ENCODE measurements at places on chromosomes 5 and 9.

DNA sequence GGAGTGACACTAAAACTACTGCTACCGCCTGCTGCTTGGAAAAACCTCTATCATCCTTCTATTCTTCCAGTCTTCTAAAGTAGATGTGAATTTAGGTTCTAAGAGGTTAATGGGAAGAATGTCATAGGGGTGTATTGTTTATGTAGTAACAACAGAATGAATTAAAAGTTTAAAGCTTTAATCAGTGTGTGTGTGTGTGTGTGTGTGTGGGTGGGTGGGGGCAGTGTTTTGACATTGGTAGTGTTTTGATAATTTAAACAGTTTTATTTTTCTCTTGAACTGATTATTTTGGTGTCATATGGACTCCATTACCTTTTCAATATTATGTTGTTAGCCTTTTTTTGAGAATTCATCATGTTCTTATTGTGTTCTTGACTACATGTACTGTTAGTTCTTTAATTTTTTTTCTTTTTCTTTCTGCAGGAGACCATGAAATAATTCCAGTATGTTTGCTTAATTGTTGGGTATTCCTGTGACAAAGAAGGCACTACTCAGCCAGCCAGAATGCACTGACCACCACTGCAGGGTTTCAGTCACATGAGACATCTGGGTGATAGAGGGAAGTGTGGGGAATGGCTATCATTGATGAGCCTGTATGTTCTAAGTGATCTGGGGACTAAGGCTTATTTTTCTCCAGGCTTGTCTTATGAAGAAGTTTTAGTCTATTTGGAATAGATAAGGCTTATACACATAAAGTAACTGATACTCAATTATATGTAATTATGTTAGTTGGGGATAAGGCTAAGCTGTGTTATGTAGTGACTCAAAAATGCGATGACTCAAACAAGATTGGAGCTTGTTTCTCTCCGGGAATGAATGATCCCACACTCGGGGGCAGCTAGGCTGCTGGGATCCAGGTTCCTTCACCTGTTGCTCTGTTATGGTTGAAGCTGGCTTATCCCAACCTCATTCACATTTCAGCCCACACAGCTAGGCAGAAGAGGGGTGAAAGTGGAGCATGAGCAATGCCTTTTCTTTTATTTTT, 50.2 kb upstream of the ACTBL2 start:
- DNase-seq, result peak; percentile 11

GRCh38 chr9:137016436-137016835, 11.6 kb downstream of the ABCA2 start:
- no peak for DNase-seq

DNA sequence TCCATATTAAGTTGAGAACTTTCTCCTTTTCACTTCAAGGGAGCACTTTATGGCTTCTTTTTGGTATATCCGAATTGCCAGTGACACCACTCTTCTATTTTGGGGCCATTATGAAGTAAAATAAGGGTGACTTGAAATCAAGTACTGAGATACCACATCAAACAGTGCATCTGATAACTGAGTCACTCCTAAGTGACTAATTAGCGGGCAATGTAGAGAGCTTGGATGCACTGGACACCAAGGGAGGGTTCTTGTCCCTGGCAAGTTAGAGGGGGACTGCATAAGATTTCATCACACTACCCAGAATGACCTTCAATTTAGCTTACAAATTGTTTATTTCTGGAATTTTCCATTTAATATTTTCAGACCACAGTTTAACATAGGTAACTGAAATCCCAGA, 813.9 kb upstream of the CDH10 start:
- no peak for DNase-seq

GRCh38 chr5:35954175-35954574, 15.8 kb upstream of the CAPSL start:
- DNase-seq, result no peak

- no peak for DNase-seq
These were observed 29.0 kb downstream of the COL15A1 start for GRCh38 chr9:98972716-98973115.

DNA sequence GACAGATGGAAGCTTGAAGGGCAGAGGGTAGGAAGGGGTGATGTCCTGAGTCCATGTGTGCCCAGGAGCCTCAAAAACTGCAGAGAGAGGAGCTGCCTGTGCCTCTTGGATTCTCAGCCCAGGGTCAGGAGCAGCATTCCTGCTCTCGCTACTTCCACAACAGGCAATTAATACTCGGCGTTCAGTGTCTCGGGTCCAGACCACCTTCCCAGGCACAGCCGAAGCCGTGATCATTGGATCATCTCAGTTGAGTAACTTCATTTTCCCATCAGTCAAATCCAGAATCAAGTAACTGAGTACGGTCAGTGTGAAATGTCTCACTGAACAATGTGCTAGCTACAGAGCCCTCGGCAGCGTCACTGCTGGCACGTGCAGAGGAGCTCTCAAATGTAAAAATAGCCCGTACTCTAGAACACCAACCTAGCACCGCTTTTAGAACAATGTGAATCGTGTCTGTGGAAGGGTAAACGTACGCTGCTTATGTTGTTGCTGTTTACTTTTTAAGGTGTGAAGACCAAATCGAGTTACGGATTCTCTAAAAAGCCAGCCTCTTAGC, 63.5 kb upstream of the IRX4 start:
- no peak for DNase-seq

DNA sequence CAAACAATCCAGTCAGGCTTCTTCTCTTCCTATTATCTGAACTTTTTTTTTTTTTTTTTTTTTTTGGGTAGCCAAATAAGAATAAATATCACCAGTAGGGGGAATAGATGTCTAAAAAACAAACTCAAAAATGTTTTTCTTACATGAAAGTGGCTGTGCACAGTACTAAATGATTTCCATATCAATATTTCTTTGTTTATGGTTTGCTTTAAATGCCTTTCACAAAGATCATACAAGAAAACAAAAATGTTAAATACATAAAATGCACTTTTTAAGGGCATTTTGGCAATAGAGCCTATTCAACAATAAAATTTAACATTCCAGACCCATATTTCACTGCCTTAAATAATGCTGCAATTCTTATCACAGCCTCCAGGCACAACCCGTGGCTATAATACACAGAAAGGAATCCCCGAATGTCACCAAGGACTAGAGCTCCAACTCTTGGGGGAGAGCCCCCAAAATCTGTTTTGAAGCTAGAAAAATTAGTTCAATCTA, 91.1 kb upstream of the TBCA start:
- DNase-seq, result no peak

GRCh38 chr5:39446231-39446630, 21.5 kb upstream of the DAB2 start:
- no peak for DNase-seq

DNA sequence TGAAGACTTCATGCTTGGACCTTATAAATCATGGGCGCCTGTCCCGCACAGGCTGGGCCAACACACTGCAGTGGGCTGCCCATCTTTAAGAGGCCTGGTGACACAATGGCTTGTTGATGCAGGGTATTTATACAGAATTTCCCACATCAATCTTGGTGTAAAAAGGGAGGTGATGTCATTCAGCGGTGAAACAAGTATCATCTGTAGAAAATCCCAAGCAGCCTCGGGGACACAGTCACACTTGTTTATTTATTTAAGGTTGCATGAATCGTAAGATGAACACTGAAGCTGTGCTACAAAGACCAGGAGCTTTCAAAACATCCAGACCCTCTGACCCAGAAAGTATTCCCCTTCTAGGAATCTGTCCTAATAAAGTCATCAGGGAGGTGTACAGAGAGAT, 40.5 kb downstream of the SMIM23 start:
- no peak for DNase-seq

DNA sequence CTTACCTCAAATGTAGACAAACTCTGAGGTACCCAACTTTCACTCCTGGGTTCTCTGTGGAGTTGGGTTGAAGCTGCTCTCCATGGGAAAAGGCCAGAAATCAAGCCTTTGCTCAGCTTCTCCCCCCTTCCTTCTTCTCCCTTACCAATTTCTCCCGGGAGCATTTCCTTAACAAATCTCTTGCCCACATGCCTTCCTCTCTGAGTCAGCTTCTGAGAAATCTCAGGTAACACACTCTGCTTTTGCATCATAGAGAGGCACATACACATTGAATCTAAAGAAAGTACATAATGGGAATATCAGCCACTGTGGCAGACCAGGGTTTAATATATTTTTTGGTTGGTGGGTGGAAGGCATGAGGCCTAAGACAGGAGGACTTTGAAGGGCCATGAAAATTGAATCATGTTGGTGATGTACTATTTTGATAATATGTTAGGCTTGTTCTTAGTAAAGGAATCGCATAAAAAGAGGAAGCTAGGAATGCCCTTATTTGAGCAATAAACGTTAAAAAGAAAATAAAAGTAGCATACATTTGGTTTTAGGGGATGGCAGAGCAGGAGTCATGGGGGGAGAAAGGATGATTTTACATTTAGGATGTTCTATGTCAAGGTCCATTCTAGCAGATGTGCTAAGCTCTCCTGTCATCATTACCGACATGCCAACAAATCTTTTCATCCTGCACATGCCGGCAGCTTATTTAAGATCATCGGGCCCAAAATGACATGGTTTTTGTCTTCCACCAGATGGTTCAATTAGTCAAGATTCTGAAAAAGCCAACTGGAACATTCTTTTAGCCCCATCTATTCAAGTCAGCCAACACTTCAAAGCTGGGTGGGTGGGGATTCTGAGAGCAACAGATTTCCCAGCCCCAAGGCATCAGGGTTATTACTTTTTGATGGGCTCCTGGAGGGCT, 199.5 kb upstream of the CLINT1 start:
- DNase-seq, result no peak

GRCh38 chr5:9212605-9213004, 333.3 kb downstream of the SEMA5A start:
- DNase-seq, result no peak

GRCh38 chr5:179120951-179121666, 60.9 kb downstream of the ZNF354C start:
- no peak for DNase-seq

GRCh38 chr5:56126487-56127179, 106.5 kb downstream of the ANKRD55 start:
- DNase-seq, result no peak

GRCh38 chr5:143729334-143729946, 82.5 kb upstream of the HMHB1 start:
- DNase-seq, result no peak

GRCh38 chr5:73129143-73129542, 8.8 kb downstream of the TMEM171 start:
- no peak for DNase-seq

- DNase-seq, result no peak
These were observed 115.6 kb downstream of the TTC39B start for GRCh38 chr9:15191378-15191777.

- DNase-seq, result no peak
These were observed 2.7 kb upstream of the DCP2 start for GRCh38 chr5:112973904-112974303.

GRCh38 chr5:54671681-54672080, 154.1 kb downstream of the SNX18 start:
- no peak for DNase-seq

DNA sequence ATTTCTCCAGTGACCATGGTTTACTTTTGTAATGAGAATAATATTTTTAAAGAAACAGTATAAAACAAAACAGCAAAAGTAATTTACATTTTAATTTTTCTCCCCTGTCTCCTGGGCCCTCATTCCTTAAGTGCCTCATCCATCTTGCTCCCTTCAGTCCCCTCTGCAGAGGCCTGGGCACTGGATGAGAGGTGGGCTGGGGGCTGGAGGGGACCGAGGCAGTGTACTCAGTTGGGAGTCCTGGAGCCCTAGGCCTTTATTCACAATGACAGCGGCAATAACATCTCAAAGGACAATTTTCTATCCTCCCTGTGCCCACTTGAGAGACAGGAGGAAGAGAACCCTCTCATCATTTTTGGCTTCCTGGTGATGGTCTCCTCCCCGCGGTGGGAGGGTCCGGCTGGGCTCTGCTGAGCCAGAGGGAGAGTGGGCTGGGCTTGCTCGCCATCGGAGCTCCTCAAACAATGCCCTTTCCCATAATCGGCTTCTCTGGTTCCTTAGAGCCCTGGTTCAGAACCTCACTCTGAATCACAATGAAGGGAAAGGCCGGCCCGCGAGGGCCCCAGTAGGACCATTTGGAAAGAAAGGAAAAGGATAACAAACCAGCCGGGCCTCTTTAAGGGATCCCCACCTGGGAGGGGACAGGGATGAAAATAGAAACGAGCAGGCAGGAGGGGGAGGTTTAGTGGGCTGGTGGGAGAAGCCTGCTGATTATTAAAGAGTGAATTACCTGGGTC, 9.7 kb upstream of the SMIM32 start:
- no peak for DNase-seq

DNA sequence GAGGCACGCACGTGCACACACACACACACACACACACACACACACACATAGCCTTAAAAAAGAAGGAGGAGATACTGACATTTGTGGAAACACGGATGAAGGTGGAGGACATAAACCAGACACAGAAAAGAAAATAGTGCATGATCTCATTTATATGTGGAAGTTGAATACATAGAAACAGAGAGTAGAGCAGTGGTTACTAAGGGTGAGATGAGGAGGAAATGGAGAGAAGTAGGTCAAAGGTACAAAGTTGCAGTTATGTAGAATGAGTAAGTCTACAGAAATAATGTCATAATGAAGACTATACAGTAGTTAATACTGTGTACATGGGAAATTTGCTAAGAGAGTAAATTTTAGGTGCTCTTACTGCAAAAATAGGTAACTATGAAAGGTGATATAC, 412.2 kb upstream of the CDH9 start:
- no peak for DNase-seq

- peak; percentile 16 for DNase-seq
These were observed 122.9 kb upstream of the DAB2 start for GRCh38 chr5:39547553-39548154.
